Right ventricle myocardium inferior (tissue), 1 donor: ENCODE measurements at places on chromosomes 3 and 15. TPM values are rescaled to one million over a fixed set of nuclear protein-coding genes. Genes with fewer than 3 reads are reported as not detected.

A4GNT gene
- total RNA-seq = not detected

KBTBD13 gene
- total RNA-seq = 8.4 TPM

CHL1 gene
- total RNA-seq = 24.8 TPM

GRCh38 chr15:93830221-93831080 is 400.9 kb upstream of the MCTP2 start:
- DNase-seq = no peak

- DNase-seq = no peak
These were observed 110.8 kb downstream of the TBC1D2B start for GRCh38 chr15:77966540-77967234.

- no peak for DNase-seq
These were observed 8.6 kb downstream of the KLHL25 start for GRCh38 chr15:85785887-85786780.

DNA sequence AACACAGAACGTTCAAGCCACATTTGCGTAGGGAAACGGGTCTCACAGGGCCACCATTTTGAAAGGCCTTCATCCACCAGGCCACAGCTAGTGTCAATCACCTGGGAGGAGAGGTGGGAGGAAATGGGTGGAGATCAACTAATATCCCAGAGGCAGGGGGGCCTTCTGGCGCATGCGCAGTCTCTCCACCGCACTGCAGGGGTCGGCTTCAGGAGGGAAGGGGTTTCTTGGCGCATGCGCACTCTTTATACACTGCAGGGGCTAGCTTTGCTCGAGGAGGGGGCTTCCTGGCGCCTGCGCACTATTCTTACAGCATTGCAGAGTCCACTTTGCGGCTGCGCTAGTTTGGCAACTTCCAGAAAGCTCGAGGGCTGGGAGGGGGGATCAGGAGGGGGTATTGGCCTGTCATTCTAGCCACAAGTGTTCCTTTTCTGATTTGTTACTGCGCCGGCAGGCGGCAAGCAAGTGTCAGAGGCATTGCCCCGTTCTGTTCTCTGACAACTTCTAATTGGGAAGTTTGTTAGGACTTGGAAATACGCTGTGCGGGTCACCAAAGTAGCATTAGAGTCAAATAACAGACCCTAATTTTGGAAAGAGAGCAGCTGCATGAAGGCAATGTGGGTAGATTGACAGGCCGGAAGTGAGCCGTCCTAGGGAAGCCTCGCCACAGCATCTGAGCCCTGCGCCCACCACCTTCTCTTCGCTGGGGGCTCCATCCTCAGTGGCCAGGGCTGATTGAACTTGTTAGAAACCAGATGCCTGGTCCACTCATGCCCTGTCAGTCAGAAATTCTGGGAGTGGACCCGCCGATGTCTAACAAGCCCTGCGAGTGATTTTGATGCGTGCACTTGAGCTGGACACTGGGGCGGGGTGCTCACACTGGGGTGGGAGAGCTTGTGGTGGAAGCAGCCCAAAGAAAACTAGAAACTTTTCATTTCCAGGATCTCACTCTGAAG is 173.5 kb upstream of the NDN start:
- DNase-seq = no peak

- DNase-seq = no peak
These were observed 19.6 kb upstream of the SRP14 start for GRCh38 chr15:40058476-40059140.

DNA sequence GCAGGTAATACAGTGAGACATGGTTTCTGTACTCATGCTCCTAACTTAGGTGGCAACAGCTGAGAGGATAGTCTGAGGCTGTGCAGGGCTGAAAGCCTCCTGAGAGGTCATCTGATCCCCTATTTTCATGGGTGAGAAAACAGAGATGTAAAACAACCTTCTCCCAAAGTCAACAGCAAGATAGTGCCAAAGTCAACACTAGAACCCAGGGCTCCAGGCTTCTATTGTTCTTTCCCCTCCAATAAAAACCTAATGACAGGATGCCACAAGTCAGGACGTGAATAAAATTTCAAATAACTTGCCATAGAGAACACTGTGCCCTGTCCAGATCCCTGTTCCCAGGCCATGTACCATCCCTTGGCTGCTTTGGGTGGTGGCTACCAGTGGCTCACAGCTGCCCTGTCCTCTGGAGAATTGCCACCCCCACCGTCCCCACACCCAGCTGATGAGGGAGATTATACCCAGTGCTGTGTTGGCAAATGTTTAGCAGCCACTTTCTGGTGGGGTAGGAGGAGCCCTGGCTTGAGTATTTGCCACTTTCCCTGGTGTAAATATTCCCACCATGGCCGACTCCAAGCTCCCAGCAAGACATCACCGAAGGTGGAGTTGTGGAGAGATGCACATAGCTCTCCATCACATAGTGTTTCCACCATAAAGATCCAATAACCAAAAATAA is 54.8 kb downstream of the SRGAP3 start:
- DNase-seq = no peak

DNA sequence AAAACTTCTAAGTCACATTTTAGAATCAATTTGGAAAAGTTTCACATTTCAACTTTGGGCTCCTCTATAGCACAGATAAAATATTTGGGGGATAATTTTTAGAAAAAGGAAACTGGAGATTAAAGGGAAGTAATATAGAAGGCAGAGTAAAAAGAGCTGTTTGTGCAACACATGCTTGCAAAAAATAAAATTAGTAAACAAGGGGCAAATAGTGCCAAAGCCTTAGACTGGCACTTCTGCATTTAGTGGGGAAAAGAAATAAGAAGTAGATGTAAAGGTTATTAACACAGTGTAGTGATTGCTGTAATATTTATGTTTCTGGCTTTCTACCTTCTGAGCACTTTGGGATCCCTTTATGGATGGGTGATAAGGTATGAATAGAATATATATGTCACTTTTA is 246.6 kb downstream of the CBLB start:
- no peak for DNase-seq
